Eye (tissue), 1 donor: ENCODE measurements at places on chromosomes 16 and 17.

GRCh38 chr17:4502466-4503154 lies 3.9 kb downstream of the SPNS2 start:
- no peak for DNase-seq

GRCh38 chr16:60655514-60656153 lies 1380.6 kb downstream of the CDH8 start:
- no peak for DNase-seq

DNA sequence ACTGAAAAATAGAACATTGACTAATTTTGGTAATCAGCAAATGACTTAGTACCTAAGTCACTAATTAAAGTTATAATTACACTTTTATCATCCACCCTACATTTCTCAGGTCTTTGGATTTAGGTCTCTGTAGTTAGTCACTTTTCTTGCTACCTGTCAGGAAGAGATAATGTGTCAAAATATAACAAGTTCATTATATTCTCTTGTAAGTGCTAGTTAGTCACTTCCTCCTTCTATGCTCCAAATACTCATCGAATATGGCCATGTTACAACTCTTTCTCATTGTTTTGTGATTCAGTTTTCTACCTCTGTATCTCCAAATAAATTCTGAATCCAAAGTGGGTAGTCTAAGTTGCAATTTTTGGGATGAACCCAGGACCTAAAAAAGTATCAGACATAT lies 163.5 kb upstream of the KIF2B start:
- no peak for DNase-seq

DNA sequence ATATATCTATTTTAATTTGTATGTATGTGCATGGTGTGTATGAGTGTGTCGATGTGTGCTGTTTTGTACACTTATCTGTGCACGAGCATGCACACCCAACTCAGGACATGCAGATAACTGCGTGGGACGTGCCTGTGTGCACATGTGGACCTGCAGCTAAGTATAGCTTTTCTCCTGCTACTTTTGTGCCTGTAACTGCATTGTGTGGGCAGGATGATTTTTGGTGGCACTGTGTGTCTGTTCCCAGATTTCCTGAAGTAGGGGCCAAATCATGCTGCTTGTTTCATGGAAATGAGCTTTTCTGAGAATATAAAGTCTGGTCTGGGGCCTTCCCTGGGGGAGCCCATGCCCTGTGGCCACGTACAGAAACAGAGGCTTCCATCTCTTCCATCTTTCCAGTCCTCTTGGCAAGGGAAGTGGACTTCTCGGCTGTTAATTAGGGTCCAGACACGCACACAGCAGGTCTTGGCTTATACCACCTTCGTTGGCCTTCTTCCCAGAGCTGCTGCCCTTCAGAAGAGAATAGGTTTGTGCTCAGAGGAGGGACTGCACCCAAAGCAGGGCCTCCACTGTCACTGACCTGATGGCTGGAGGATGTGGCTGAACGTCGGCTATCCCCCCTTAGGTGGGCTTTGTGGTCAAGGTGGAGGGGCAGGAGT lies 30.2 kb downstream of the SPNS3 start:
- no peak for DNase-seq

DNA sequence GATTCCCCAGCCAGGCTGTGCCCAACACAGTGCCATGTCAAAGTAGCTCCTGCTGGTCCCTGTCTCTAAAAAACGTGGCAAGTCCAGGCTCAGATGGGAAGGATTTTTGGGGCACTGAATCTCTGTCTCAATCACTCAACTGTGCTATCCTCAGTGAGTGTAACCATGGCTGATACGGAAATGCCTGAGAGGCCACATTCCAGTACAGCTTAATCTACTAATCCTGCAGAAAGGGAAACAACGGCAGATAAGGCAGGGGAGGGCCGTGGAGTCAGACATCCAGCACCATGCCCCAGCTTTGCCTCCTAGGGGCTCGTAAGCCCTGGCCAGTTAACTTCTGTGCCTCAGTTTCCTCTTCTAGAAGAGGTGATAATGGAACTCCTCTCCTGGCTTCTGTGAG lies 251.7 kb downstream of the CPPED1 start:
- peak; percentile 24 for DNase-seq

DNA sequence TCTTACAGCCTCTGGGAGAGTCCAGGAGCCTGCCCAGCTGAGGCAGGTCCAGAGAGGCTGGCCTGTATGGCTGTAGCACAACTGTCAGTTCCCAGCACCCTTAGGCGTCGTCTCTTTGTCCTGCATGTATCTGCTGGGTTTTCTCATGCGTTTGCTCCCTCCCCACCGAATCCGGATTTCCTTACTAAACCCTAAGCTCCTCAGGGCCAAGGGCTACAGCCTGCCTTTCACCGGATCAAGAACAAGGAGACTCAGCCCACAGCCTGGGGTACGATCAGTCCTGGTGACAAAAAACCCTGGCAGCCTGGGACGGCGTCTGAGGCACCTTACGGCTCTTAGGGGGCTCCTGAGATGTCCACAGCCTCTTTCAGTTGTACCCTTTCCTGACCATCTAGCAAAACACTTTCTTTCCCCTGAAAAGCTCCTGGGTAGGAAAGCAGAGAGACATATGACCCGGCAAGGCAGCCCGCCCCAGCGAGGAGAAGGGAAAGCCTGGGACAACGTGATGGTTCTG lies 12.2 kb downstream of the HIC1 start:
- no peak for DNase-seq
